Fibroblast of upper back skin (primary cell): ENCODE measurements at places on chromosomes 2 and 18.
A peak's percentile ranks its signal among the peaks of the same experiment; 100 is the strongest.

- DNase-seq = no peak
Measured at GRCh38 chr2:234326694-234327093, 170.2 kb downstream of the ARL4C start.

GRCh38 chr2:206935991-206936842, 3.1 kb upstream of the CPO start:
- peak; percentile 7 for DNase-seq

DNA sequence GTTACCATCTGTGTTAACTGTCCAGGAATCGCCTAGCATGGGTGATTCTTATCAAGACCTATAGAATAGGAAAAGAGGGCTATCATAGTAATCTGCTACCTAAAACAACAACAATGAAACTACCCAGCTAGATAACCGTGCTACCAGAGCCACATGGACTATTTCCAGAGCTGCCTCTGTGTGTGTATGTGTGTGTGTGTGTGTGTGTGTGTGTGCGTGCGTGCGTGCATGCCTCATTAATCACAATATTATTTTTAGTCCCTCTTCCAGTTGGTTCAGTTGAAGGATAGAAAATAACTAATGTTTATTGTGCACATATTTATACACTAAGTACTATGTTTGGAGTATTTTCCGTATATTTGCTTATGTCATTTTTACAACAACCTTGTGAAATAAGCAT, 201.1 kb downstream of the SP3 start:
- DNase-seq = no peak

GRCh38 chr2:213119061-213119809, 32.2 kb downstream of the IKZF2 start:
- DNase-seq = peak; percentile 28

DNA sequence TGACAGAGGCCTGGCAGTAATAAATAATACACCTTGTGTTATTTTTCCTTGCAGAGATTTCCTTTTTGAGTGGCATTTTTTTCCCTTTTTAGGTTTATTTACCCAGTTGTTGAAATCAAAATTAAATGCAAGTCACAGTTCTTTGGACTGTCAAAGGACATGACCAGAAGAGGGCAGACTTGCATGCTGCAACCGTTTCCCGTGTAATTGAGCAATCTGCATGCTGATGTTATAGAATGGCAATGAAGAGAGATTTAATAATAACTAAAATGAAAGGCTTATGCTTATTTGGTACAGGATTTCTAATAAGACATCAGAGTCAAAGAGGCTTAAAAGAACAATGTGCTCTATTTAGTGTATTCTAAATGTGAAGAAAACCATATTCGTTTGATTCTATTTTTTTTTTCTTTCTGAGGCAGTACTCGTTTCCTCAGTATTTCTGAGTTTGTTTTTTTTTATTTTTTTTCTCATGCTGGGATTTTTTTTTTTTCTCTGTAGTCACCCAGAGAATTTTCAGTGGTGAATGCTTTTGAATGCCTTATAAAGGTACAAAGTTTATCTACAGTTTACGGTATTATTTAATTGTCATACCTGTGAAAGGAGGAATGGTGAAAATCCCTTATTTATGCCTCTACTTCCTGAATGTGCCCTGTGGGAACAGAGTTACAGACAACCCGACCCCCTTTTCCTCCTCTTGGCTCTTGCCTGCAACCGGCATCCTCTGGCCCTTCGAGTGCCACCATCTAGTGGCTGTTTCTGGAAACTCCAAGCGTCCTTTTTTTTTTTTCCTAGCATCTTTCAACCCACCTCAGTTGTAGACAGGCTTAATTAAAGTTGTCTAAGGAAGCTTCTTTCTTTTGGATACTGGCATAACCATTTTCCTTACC, 368.5 kb downstream of the LRRTM1 start:
- peak; percentile 77 for DNase-seq

- peak; percentile 31 for DNase-seq
Measured at GRCh38 chr2:24049485-24050021, at the start of gene FKBP1B. FKBP1B (plus strand) TSS chr2:24049741; CDS start chr2:24049850, 109 bp downstream.

DNA sequence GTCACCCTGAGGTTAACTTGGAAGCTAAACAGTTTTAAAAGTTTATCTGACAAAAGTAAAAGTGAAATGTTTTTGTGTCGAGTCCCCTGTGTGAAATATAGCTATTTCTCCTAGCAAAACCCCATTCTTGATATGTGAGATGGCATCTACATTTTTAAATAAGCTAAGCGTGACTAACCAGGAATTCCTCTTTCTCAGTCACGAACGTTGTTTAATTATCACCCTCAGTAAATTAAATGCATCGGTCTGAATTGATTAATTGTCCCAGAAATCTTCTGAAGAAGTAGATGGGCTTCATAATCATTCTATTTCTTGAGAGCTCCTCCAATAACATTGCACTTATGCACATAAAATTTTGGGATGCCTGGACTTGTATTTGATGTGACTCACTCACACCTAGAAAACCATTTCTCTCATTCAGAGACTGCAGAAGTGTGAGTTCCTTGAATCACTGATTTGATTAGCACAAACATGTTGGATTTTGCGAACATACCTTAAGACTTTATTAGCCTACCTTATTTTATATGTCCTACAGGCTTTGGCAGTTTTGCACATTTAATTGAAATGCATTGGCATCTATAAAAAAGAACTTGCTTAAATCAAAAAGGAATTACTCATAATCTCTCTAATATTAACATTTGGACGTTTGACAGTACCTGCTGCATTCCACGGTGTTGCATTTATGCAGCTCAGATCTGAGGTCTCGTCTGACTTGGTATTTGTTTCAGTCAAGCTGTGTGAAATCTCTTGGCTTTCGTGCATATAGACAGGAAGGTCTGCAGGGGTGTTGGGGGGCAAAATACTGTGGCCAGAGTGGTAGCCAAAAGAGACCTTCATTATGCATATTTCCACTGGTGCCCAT, 475.2 kb downstream of the EPHA4 start:
- DNase-seq = peak; percentile 29

GRCh38 chr2:96687266-96687665, 44.7 kb downstream of the FER1L5 start:
- DNase-seq = no peak

- no peak for DNase-seq
Measured at GRCh38 chr18:67980241-67980640, 463.7 kb upstream of the DSEL start.

DNA sequence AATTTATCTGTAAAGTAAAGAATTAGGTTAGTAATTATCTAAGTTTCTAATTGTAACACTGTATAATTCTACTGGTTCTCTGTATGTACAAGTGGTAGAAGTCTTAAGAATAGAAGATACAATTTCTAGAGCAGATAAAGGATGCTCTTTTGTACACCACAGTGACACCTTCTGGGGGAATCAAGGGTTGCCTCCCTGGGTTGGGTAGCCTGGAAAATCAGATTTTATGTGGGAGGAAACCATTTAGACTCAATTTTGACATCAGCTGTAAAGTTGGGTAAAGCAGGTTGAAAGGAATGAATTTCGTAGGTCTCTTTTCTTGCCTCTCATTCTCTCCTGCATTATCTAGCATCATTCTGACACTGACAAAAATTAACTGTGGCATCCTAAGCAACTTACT, 354.8 kb downstream of the DCC start:
- peak; percentile 12 for DNase-seq

GRCh38 chr2:172751564-172751963, 15.9 kb downstream of the RAPGEF4 start:
- DNase-seq = no peak

GRCh38 chr2:41483226-41483625, 564.6 kb upstream of the PKDCC start:
- no peak for DNase-seq

GRCh38 chr2:241965931-241966412, 96.4 kb downstream of the RTP5 start:
- peak; percentile 99 for DNase-seq

- DNase-seq = no peak
Measured at GRCh38 chr2:119753930-119754321, 5.8 kb upstream of the PTPN4 start.

DNA sequence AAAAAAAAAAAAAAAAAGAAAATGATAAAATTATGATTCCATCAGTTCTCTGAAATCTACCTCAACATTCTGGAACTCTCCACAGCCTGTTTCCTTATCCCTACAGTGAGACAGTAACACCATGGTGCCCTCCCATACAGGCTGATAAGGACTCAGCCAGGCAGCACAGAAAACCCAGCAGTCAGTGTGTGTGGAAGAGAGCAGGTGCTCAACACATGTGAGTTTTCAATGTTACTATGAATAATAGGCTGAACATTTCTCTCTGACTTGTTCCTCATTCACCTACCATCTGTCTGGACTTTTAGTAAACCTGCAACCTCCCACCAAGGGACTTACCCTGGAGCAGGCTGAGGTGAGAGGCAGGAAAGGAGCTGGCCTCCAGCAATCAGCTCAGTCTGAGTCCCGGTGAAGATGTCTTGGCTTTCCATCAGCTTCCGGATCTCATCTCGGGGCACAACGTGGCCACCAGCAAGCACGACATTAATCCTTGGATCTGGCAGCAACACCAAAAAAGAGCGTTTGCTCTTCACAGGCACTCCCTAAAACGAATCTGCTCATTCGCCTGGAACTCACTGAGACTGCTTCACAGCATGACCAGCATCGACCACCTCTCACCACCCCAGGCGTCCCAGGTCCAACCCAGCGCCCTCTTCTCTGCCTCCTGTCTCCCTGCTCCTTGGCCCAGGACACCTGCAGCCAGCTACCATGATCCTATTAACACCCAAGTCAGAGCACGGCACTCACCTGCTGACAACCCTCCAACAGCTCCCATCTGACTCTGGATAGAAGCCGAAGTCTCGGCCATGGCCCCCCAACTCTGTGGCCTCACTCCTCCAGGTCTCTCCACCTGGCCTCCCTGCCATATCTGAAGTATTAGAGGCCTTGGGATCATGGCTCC, 16.5 kb downstream of the PASK start:
- DNase-seq = no peak

- no peak for DNase-seq
Measured at GRCh38 chr2:146241023-146241422, 1603.8 kb upstream of the ACVR2A start.

DNA sequence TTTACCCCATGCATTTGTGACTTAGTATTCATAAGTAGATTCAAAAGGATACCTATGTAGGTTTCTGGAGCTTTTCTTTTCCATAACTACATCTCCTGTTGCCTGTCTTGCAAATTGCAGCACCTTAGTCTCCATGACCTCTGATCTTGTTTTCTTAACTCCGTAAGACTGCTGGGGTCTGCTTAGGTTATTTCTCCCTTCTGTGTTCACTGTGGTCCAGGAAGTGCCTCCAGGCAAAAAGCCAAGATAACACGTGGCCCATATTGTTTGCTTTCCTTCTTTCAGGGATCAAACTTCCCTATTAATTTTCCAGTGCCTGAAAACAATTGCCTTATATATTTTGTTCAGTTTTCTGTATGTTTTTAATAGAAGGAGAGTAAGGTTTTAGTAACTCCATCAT, 86.4 kb downstream of the GCA start:
- peak; percentile 6 for DNase-seq

- DNase-seq = no peak
Measured at GRCh38 chr2:102241616-102242305, 54.9 kb downstream of the IL1RL2 start.

GRCh38 chr18:7273301-7273921, 42.5 kb downstream of the LRRC30 start:
- peak; percentile 54 for DNase-seq

GRCh38 chr18:7671105-7671504, 104.0 kb downstream of the PTPRM start:
- no peak for DNase-seq

GRCh38 chr2:47809903-47810302, 27.0 kb downstream of the MSH6 start:
- DNase-seq = no peak

GRCh38 chr2:45588158-45588829, 22.8 kb downstream of the SRBD1 start:
- DNase-seq = no peak

DNA sequence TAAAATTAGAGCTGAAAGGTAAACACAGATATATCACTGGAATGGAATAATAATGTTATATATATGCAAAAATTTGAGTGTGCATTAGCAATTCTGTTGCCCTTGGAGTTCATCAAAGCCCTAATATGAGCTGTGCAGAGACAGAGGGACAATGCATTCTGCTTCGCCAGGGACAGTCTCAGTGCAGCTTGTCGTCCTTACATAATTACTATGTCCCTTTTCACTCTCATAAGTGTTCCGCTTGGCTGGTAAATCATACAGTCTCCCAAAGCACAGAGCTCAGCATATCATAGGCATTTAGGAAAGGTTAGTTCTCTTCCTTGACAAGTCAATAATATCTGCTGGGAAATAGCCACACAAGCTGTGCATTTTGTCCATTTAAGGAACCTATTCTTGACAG, 30.7 kb downstream of the MAPK4 start:
- DNase-seq = no peak

GRCh38 chr2:143422681-143423080, 293.5 kb downstream of the ARHGAP15 start:
- DNase-seq = no peak

DNA sequence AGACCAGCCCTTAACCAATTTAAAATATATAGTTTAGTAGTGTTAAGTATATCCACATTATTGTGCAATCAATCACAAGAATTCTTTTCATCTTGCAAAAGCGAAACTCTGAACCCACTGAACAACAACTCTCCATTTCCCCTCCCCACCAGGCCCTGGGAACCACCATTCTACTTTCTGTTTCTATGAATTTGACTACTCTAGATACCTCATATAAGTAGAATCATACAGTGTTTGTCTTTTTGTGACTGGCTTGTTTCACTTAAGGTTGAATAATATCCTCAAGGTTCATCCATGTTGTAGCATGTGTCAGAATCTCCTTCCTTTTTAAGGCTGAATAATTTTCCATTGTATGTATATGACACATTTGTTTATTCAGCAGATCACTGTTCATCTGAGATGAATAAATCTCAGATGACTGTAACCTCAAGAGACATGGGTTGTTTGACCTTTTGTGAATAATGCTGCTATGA, 8.1 kb upstream of the SOS1 start:
- no peak for DNase-seq

GRCh38 chr2:168614172-168615018, 158.3 kb downstream of the CERS6 start:
- DNase-seq = no peak

GRCh38 chr2:173278794-173279526, 75.7 kb upstream of the CDCA7 start:
- peak; percentile 16 for DNase-seq

DNA sequence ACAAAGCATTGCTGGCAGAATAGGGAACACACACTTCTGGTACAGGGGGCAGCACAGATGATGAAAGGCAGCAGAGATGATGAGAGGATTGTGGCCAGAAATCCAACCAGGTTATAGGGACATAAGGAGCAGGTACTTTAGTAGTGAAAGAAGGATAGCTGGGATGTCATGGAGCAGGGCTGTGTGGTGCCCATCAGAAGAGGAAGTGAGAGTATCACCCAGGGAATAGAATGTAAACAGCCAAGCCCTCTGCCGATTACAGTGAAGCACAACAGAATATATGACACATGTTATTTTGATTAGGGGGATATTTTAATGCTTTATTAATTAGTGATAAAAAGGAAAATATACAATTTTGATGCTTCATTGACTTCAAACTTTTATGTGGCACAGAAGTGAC, 883.4 kb upstream of the CDH2 start:
- no peak for DNase-seq
